ENCODE measurements at places on chromosomes 3 and 15. TPM values are rescaled to one million over a fixed set of nuclear protein-coding genes. Genes with fewer than 3 reads are reported as not detected.

Gene IMPG2
- total RNA-seq, result not detected

Gene NEK11
- total RNA-seq, result 2.8 TPM

Gene ATOSA
- total RNA-seq, result 2.1 TPM

Gene LIPC
- total RNA-seq, result not detected

DNA sequence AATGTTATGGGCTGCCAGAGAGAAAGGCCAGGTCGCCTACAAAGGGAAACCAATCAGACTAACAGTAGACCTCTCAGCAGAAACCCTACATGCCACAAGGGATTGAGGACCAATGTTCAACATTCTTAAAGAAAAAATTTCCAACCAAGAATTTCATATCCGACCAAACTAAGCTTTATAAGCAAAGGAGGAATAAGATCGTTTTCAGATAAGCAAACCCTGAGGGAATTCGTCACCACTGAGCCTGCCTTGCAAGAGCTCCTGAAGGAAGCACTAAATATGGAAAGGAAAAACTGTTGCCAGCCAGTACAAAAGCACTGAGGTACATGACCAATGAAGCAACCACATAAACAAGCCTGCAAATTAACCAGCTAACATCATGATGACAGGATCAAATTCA is 33.1 kb downstream of the PYGO1 start:
- DNase-seq, result no peak

- no peak for DNase-seq
These were observed 34.9 kb downstream of the LINS1 start for GRCh38 chr15:100566850-100567628.

GRCh38 chr3:102054543-102055080 is 205.3 kb downstream of the NFKBIZ start:
- no peak for DNase-seq

- no peak for DNase-seq
These were observed 610.9 kb upstream of the ALCAM start for GRCh38 chr3:104755791-104756190.

DNA sequence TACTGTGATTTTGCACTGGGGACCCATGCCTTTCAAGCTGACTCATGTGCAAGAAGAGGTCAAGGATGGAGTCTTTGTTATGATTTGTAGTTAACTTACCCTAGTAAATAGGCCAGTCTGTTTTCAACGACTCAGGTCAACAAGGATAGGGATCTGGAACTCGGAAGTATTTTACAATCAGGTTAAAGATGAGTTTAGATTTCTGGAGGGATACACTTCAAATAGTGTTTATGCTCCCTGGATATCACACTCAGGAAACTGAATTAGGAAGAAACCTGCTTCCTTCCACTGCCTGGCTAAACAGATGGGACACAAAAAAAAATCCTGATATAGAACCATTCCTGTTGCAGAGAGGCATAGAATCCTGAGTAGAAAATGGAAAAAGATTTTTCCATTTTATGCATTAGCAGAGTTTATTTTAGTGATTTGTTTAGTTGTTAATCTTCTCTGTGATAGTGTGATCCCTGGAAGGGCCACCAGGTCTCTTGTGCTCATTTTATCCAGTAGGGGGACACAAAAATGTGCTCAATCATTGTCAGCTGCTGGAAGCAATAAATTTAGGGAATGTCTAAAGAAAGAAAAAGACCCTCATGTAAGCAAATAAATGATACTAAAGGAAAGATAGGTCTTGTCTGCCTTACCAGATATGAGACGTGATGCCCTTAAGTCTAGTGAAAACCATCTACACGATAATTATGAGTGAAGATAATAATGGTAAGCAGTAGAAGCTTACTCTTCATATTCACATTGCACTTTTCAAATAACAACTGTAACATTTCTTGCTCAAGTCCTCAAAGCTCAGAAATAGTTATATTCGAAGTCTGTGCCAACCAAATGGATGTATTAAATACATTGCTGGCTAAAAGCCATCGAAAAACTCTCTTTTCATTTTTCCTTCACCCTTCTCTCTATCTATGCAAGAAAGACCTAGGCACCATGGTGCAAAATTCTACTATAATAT is 452.1 kb upstream of the KCNMB2 start:
- DNase-seq, result no peak

GRCh38 chr15:70605606-70606410 is 157.6 kb downstream of the UACA start:
- peak; percentile 67 for DNase-seq

DNA sequence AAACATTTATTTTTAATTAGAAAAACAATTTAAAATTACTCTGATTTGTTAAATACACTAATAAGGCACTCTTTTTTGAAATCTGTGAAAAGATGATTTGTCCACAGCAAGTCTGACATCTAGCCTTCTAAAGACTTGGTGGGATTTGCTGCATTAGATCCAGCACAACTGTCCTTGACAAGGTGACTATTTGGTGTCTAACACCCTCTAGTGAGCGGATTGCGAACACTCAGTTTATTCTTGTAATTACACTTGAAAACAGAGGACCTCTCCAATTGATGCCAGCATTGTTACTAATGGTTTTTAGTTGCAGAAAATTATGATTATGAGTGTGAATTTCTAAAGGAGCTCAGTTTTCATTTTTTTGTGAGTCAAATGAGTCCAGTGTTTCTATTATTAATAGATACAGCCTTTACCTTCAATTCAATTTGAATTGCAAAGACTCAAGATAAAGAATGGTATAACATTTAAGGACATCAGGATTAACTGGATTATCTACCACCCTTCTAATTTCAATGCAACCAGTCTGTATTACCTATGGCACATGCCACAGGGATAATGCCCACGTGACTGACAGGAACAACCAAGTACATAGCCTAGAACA is 29.7 kb upstream of the STRIT1 start:
- peak; percentile 77 for DNase-seq

DNA sequence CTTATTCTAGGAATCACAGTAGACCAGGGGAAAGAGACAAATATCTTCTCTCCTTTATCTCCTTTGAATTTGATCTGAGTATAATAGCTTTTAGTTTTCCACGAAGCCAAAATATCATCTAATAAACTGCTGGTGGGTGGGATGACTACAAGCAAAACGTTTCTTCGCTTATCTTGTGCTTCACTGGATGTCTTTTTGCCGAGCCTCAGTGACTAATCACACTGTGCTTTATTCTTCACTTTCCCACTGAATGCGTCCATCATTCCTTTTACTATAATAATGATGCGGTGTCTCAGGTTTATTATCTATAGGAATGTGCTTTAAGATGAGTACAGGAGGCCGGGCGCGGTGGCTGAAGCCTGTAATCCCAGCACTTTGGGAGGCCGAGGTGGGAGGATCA is 32.5 kb downstream of the CEP152 start:
- no peak for DNase-seq
